GM10248 (cell line): ENCODE measurements at places on chromosomes 1 and 21.
A peak's percentile ranks its signal among the peaks of the same experiment; 100 is the strongest.

GRCh38 chr21:45540601-45540970 lies 1.7 kb downstream of the SLC19A1 start:
- no peak for DNase-seq

DNA sequence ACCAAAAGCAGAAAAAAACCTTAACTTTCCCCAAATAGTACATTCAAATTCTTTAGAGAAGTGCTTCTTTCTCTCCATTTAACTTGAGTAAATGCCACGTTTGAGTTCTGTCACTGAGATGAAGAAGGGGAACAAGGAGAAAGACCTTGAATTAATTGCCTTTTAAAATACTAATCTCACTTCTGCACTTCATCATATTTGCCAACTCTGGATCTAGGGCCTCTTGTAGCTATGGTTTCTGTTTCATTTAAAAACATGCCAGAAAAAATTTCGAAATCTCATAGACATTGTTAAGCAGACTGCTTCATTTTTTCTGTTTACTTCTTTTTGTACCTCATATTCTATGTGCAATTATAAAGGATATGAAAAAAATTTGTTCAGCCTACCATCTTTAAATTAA lies 24.6 kb downstream of the MIXL1 start:
- DNase-seq, result no peak

- DNase-seq, result no peak
Observed at GRCh38 chr1:118021668-118022067, 92.1 kb downstream of the WDR3 start.

DNA sequence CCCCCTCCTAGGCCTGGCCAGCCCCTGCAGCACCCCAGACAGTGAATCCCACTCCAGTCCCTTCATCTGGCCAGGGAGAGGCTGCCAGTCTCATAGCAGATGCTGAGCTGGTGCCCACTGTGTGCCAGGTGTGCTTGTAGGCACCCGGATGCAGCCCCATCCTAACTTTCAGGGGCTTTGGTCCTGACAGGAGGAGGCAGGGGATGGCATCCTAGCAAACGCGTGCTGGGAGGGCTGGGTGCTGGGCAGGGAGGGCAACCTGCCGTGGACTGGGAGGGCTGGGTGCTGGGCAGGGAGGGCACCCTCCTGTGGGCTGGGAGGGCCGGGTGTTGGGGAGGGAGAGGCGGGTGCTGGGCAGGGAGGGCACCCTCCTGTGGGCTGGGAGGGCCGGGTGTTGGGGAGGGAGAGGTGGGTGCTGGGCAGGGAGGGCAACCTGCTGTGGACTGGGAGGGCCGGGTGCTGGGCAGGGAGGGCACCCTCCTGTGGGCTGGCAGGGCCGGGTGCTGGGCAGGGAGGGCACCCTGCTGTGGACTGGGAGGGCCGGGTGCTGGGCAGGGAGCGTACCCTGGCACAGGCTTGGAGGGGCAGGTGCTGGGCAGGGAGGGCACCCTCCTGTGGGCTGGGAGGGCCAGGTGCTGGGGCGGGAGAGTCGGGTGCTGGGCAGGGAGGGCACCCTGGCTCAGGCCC lies 35.3 kb downstream of the SLC19A1 start:
- DNase-seq, result no peak

- DNase-seq, result no peak
Observed at GRCh38 chr1:70922196-70922595, 125.4 kb downstream of the PTGER3 start.

DNA sequence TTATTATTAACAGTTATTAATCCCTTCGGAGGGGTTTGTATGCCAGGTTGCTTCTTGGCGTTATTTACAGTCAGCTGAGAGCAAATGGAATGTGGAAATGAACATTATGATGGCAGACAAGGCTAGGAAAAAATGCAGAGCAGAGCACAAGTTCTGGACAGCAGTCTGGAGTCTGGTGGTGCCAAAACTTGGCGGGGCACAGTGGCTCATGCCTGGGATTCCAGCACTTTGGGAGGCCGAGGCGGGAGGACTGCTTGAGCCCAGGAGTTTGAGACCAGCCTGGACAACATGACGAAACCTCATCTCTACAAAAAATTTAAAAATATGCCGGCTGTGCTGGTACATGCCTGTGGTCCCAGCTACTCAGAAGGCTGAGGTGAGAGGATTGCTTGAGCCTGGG lies 67.6 kb downstream of the CDC7 start:
- no peak for DNase-seq

GRCh38 chr1:14571810-14572767 lies 26.4 kb upstream of the KAZN start:
- peak; percentile 32 for DNase-seq

- no peak for DNase-seq
Observed at GRCh38 chr21:39888848-39889247, 21.6 kb downstream of the PCP4 start.

- no peak for DNase-seq
Observed at GRCh38 chr1:117058810-117059209, 1.3 kb upstream of the TTF2 start.

GRCh38 chr1:66231217-66231616 lies 302.7 kb upstream of the SGIP1 start:
- DNase-seq, result no peak

DNA sequence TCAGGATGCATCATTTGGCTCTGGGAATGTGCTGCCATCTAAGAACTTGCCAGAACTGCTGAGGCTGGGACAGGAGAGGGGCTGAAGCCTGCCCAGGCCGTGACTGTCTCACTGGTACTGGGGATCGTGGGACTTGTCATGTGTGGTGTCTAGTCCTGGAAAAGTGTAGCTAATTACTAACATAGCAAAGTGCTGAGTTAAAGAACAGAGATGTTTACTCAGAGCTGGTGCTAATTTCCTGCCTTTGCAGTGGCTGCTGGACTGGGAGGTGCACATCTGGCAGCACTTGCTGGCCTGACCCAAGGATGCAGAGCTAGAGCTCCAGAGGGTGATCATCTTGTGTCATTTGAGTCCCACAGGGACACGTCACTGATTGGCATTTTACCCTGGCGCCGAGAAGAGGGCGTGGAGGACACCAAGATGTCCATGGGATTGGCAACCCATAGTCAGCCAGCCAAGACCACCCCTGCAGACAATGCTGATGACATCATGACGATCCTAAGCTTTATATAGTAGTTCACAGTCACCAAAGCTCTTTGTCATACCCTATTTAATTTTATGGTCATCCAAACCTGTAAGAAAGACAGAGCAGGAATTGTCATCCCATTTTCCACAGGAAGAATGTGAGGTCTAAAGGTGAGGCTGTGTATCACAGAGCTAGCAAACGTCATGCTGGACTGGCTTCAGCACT lies 110.1 kb upstream of the SLC44A3 start:
- DNase-seq, result no peak

DNA sequence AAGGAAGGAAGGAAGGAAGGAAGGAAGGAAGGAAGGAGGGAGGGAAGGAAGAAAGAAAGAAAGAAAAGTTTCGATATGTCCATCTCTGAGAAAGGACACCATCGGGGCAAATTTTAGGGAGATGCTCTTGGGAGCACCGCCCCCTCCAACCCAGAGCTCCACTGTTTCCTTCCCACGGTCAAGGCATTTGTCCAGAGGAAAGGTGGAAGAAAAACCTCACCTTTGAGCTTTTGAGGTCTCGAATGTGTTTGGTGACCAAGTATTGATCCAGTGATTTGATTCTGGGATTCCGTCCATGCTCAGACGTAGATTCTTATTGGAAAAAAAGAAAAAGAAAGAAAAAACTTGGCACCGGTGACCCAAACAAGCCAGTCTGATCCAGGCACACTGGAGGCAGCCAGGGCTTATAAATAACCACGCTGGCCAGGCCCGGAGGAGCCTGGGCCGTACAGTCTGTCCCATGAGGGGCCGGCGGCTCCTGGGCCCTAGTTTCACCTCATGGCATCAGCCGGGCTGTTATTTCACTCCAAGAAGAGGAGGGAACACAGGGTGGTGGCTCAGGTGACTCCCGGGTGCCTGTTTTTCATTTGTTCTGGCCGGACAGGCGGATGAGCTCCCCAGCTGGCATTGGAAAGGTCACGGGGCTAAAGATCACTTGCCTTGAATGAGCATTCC lies 36.1 kb upstream of the SLC25A33 start:
- no peak for DNase-seq
